ENCODE measurements at places on chromosomes 3 and 15.
A peak's percentile ranks its signal among the peaks of the same experiment; 100 is the strongest.

DNA sequence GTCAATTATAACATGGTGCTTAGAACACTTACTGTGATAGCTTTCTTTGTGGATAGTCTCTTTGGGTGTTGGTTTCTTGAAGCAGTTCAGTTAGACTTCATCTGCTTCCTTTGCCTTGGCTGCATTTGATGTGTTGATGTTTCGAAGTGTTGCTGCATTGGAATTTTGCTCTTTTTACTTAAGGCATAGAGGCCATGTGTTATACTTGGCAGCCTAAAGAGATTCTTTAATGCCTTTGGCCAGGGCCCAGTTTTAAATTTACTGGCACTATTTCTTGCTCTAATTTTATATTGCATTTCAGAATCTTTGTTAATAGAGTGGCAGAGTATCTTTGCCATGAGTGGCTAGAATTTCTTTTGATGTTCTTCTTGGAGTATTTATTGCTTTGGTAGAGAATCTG is 21.2 kb downstream of the NR1D2 start:
- H3K27me3 ChIP-seq, result no peaks in the 10 kb centered on the region
- peaks cover 29% of the 10 kb centered on the region for H3K36me3 ChIP-seq
- no peak for DNase-seq
- peaks cover 9% of the 10 kb centered on the region for H3K4me1 ChIP-seq
- H3K27ac ChIP-seq, result no peak overlapping the region
- no peak overlapping the region for H3K4me3 ChIP-seq

GRCh38 chr15:67865766-67866165 is 25.9 kb upstream of the RNU6-1 start:
- H3K4me1 ChIP-seq, result peaks cover 7% of the 10 kb centered on the region
- H3K27me3 ChIP-seq, result peaks cover 11% of the 10 kb centered on the region
- no peak overlapping the region for H3K4me3 ChIP-seq
- H3K27ac ChIP-seq, result no peak overlapping the region
- no peaks in the 10 kb centered on the region for H3K36me3 ChIP-seq

DNA sequence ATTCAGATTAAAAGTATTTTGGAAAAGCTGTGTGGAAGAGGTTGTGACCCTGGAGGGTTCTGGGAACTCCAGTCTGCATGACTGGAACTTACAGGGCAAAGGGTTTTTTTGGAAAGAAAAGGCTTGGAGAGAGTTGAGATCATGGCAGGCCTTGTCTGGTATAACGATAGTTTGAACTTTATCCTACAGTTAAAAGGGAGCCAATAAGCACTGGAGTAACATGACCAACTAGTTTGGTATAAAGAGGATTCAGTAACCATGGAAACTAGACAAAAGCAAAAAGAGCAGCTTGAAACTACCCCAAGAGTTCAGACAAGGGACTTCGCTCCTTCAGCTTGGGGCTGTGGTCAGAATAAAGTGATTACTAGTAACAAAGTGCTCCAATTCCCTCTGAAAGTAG is 151.2 kb upstream of the TMCO5A start:
- H3K4me3 ChIP-seq, result no peak overlapping the region
- H3K4me1 ChIP-seq, result no peaks in the 10 kb centered on the region
- H3K27me3 ChIP-seq, result no peaks in the 10 kb centered on the region
- no peak overlapping the region for H3K27ac ChIP-seq
- H3K36me3 ChIP-seq, result no peaks in the 10 kb centered on the region
- no peak for DNase-seq

DNA sequence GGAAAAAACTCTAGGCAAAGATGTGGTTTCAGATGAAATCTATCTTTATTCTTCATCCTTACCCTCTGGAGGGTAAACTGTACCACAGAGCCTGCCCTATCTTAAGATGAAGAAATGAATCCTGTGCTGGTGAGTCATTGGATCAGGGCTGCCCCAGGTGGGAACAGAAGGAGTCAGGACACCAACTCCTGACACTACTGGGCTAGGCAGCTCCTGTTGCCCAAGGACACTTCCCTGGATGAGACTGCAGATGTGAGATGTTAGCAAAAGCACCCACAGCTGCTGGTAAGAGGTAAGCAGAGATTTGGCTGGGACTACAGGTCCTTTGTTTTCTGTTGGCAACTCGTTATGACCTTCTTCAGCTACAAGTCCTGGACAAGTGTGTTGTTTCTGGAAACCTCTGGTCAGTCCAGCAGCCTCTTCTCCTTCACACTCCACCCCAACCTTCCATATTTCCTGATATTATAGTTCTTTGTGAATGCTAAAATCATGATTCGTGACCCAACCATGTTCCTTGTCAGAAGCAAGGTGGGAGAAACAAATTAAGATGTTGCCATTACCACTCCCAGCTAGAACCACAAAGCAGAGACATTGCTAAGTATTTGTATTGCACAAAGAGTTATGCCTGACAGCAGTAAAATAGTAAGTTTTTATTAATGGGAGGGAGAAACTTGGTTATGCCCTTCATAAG is 104.2 kb upstream of the TGFBR2 start:
- H3K4me3 ChIP-seq, result no peak overlapping the region
- peaks cover 46% of the 10 kb centered on the region for H3K4me1 ChIP-seq
- DNase-seq, result peak; percentile 11
- peak overlapping the region; percentile 70 for H3K27ac ChIP-seq
- H3K27me3 ChIP-seq, result no peaks in the 10 kb centered on the region

GRCh38 chr3:13654330-13655060 is 105.6 kb downstream of the FBLN2 start:
- peaks cover 34% of the 10 kb centered on the region for H3K4me1 ChIP-seq
- H3K36me3 ChIP-seq, result no peaks in the 10 kb centered on the region
- peak; percentile 61 for DNase-seq
- no peak overlapping the region for H3K27ac ChIP-seq
- H3K27me3 ChIP-seq, result peaks cover 12% of the 10 kb centered on the region

DNA sequence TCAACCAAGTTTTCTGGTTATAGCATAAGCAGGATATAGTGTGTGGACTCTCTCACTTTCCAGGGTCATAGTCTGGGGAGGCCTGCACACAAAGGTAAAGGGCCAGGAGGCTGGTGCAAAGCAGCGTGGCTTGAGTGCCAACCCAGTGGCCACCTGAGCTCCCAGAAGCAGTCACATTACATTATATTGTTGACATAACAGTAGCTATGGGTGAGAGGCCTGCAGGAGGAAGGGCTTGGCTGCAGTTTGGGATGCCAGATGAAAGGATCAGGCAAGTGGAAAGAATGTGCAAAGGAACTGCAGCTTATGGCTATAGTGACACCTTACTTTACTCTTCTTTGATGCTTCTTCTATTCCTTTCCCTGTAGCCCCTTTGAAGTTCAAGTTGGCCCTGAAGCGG is 96.5 kb downstream of the FLNB start:
- H3K36me3 ChIP-seq, result peaks cover 13% of the 10 kb centered on the region
- H3K27me3 ChIP-seq, result no peaks in the 10 kb centered on the region
- H3K4me1 ChIP-seq, result no peaks in the 10 kb centered on the region
- DNase-seq, result no peak
- H3K4me3 ChIP-seq, result no peak overlapping the region

DNA sequence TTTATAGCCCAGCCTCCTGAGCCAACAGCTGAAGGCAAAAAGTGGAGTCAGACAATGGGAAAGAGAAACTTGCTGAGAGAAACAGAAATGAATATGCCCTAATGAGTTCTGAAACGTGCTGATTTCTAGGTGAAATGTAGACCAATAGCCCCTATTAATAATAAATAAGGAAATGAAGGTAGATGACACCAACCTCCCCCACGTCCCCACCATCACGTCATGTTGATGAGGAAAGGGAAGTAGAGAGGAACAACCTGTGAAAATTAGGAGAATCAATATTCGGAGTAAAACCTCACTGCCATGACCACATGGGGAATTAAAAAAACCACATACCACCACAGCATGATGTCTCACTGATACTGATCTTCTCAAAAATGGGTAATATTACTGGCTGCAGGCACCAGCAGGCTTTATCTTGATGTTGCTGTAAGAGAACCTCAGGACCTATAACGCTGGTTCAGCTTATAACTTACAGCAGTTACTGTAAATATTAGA is 64.0 kb downstream of the KAT2B start:
- H3K36me3 ChIP-seq, result peaks cover 7% of the 10 kb centered on the region
- peaks cover 70% of the 10 kb centered on the region for H3K4me1 ChIP-seq
- no peaks in the 10 kb centered on the region for H3K27me3 ChIP-seq
- H3K4me3 ChIP-seq, result peak overlapping the region; percentile 57
- H3K27ac ChIP-seq, result peak overlapping the region; percentile 89

- no peaks in the 10 kb centered on the region for H3K36me3 ChIP-seq
- no peak overlapping the region for H3K4me3 ChIP-seq
- H3K27me3 ChIP-seq, result no peaks in the 10 kb centered on the region
- no peak for DNase-seq
- no peak overlapping the region for H3K27ac ChIP-seq
Observed at GRCh38 chr15:95059346-95059905, 828.1 kb downstream of the MCTP2 start.

DNA sequence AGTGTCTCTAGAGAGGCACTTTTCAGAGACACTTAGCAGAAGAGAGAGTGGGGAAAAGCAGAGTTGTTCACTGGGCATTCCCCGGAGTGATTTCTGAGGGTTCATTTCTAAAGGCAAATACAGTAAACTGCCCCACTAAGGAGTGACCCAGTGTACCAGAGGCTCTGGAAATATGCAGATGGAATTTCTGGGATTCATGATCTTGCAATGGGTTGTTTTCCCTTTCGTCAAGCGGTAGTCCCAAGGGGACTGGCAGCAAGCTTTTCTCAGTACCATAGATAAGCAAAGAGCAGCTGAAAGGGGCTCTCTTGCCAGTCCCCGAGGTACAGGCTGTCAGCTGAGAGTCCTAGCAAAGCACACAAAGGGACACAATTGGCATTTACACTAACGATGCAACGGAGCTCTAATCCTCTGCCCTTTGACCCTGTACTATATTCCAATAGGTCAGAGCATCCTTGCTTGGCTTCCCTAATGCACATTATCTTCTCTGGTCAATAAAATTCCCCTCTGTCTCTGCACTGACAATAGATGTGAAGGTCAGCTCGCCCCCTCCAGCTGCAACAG is 155.6 kb downstream of the SEMA6D start:
- H3K4me3 ChIP-seq, result no peak overlapping the region
- H3K36me3 ChIP-seq, result no peaks in the 10 kb centered on the region
- H3K4me1 ChIP-seq, result no peaks in the 10 kb centered on the region
- H3K27ac ChIP-seq, result no peak overlapping the region
- H3K27me3 ChIP-seq, result peaks cover 1% of the 10 kb centered on the region

DNA sequence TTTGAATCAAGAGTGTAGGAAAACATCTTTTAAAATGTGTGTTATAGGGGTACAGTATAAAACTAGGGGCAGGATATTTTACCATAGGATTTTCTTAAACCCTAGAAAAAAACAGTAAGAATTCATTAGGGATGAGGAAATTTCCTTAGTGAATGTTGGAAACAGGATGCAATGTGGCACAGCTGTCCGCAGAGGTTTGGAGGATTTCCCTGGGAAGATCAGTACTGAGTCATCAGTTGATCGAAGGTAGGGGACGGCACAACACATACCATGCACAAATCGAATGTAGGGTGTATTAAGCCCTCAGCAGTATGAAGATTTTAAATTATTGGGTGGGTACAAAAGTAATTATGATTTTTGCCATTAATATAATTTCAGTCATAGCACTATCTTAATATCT is 49.9 kb downstream of the FNDC3B start:
- no peak for DNase-seq
- no peaks in the 10 kb centered on the region for H3K36me3 ChIP-seq
- no peak overlapping the region for H3K4me3 ChIP-seq
- no peak overlapping the region for H3K27ac ChIP-seq

- no peak overlapping the region for H3K4me3 ChIP-seq
- no peak for DNase-seq
- H3K27ac ChIP-seq, result no peak overlapping the region
- no peaks in the 10 kb centered on the region for H3K4me1 ChIP-seq
Observed at GRCh38 chr3:132145833-132146232, 111.0 kb upstream of the CPNE4 start.

DNA sequence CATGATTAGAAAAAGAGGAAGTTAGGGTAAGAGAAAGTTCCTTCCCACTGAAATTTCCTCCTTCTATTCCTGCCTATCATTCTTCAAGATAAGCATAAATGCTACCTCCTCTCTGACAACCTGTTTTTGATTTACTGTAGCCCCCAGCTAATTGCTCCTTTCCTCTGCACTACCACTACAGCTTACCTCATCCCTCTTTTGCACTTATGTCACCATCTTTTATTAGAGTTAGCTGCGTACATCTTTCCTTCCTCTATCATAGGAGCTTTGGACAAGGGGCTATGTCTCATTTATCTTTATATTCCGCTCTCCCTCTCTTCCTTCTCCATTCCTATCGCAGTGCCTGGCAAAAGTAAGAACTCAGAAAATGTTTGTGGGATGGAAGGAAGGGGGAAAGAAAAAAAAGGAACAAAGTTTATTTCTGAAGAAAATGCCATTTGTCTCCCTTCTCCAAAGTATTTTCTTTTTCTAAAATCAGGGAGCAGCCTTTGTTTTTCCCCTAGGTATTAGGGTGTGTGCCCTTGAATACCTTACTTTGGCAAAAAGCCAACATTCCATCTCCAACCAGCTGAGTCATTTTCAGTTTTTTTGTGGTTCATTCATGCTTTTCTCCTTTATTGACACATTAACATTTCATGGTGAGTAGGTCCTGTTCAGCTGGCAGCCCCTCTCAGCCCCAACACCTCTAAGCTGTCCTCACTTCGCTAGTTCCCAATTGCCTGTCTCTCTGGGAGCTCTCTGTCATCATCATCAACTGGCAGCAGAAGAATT is 87.6 kb upstream of the SOX2 start:
- H3K27me3 ChIP-seq, result no peaks in the 10 kb centered on the region
- H3K27ac ChIP-seq, result no peak overlapping the region
- H3K4me1 ChIP-seq, result no peaks in the 10 kb centered on the region
- no peak overlapping the region for H3K4me3 ChIP-seq
- H3K36me3 ChIP-seq, result no peaks in the 10 kb centered on the region

- peak; percentile 63 for DNase-seq
- no peaks in the 10 kb centered on the region for H3K27me3 ChIP-seq
- peak overlapping the region; percentile 96 for H3K4me3 ChIP-seq
Observed at GRCh38 chr3:66499881-66500575, 794 bp downstream of the LRIG1 start.

GRCh38 chr3:157436583-157437291 is at the start of gene PTX3:
PTX3 (plus strand) TSS chr3:157436850; CDS start chr3:157436934, 84 bp downstream.
- H3K4me1 ChIP-seq, result peaks cover 10% of the 10 kb centered on the region
- H3K27me3 ChIP-seq, result peaks cover 25% of the 10 kb centered on the region
- peak; percentile 15 for DNase-seq
- H3K36me3 ChIP-seq, result no peaks in the 10 kb centered on the region

DNA sequence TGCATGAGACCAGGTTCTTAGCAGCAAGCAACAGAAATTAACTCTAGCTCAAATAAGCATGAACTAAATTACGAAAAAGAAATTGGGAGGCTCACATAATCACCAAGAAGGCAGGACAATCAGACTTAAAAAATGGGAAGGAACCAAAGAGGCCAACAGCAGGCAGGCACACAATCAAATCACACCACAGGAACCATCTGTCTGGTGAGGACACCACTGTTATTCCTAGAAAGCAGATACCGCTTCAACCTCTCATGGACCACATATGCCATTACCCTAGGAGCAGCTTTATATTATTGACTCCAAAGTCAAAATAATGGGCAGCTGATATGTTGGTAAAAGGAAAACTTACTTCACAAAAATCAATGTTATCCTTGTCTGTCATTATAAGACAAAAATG is 51.6 kb downstream of the SUCLG2 start:
- peaks cover 65% of the 10 kb centered on the region for H3K4me1 ChIP-seq
- no peaks in the 10 kb centered on the region for H3K27me3 ChIP-seq
- no peak for DNase-seq
- peaks cover 45% of the 10 kb centered on the region for H3K36me3 ChIP-seq
- no peak overlapping the region for H3K4me3 ChIP-seq
